ENCODE measurements at places on chromosomes 12 and 14. TPM values are rescaled to one million over a fixed set of nuclear protein-coding genes. Genes with fewer than 3 reads are reported as not detected.

KRT78 gene
- total RNA-seq = not detected

KANSL2 gene
- 59.5 TPM for total RNA-seq

B3GNT4 gene
- total RNA-seq = 1.0 TPM

DNA sequence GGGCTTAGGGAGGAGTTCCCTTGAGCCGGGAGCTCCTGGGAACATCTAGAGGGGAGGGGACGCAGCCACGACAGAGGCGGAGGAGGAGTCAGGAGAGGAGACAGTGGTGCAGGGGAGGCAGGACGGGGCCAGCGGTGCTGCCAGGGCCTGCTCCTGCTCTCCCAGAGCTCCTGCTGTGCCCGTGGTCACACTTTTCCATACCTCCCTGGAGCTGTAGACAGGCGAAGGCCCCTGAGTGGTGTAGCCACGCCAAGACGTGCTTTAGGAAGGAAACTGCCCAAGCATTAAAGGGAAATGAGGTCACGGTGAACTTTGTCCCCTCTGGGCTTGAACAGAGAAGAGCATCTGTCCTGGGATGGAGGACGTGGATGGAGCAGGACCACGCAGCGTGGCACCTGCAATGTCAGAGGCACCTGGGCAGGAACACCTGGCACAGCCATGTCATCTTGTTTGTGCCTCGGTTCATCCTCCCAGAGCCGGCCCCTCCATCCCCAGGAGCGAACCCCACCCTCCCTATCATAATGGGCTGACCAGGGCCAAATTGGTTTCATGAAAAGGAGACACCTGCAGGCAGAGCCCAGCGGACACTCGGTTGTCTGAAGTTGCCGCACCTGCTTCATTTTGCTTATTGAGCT is 239.5 kb upstream of the SFSWAP start:
- no peak for DNase-seq

DNA sequence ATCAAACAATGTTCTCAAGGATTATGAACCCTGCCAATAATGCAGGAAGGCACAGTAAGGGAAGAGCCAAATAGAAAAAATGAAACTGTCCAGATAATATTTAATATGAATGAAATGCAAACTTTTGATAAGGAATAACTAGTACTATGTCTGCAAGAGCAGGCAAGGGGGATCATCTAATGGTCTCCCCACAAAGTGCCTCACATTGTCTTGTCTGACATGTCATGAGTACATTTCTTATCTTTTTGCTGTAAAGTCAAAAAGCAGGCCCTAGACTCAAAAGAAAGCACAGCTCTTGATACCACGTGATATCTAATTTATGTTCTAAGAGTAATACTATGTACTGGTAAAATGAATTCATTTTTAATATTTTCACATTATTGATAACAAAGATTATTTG is 43.9 kb upstream of the GTF2A1 start:
- no peak for DNase-seq

DNA sequence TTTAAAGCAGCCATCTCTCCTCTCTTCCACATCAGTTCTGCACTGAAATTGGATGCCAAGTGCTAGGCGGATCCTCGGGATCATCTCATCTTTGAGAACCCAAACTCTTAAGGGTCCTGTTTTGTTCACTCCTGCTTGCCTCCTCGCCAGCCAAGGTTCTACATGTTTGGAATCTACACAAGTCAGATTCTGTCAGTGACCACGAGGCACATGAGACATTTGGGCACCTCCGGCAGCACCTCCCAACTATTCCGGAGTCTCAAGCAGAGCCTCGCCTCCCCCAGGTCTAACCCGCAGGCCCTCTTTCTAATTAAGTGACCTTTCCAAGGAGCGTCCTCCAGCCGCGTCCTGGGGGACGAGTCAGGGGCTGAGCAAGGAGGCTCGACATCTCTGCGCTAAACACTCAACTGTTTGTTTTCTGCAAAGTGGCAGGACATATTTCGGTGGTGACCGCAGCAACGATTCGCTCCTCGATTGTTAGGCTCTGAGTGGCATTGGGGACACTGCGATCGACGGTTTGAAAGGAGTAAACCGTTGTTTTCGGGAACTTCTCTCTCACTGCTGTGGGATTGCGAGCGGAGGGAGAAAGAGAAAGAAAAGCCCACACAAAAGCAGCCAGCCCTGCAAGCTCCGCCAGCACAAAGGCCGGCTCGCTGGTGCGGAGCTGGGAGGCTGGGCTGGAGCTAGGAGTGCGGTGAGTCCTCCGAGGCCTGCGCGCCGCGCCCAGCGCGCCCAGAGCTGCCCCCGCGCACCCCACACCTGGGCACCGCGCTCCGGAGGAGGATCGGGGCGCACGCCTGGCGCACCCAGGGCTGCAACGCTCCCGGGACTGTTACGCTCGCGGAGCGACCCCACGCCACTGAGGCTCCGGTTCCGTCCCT is 640 bp downstream of the ARMH4 start:
- DNase-seq = no peak

Measured in activated T-helper 2 cell treated with anti-CD3 and anti-CD28 coated beads, Interferon-gamma antibody, Interleukin-2, Interleukin-4, amounts not matched to agents 10 μg/mL and 5 μg/mL and 100 μg/mL, durations not matched to agents 14 hours and 24 hours and 36 hours (primary cell).